ENCODE measurements at places on chromosomes 12 and 14. TPM values are rescaled to one million over a fixed set of nuclear protein-coding genes. Genes with fewer than 3 reads are reported as not detected.

GRCh38 chr12:28107679-28108078, 82.6 kb upstream of the CCDC91 start:
- no peak for DNase-seq

The KRT7 gene
- 1,411 TPM for total RNA-seq

GRCh38 chr12:116882742-116883141, 1.5 kb upstream of the HRK start:
- DNase-seq: peak; percentile 35

GRCh38 chr14:53032161-53032803, 81.4 kb upstream of the FERMT2 start:
- peak; percentile 72 for DNase-seq

The GDF3 gene
- not detected for total RNA-seq

The NPAS3 gene
- 0.48 TPM for total RNA-seq

DNA sequence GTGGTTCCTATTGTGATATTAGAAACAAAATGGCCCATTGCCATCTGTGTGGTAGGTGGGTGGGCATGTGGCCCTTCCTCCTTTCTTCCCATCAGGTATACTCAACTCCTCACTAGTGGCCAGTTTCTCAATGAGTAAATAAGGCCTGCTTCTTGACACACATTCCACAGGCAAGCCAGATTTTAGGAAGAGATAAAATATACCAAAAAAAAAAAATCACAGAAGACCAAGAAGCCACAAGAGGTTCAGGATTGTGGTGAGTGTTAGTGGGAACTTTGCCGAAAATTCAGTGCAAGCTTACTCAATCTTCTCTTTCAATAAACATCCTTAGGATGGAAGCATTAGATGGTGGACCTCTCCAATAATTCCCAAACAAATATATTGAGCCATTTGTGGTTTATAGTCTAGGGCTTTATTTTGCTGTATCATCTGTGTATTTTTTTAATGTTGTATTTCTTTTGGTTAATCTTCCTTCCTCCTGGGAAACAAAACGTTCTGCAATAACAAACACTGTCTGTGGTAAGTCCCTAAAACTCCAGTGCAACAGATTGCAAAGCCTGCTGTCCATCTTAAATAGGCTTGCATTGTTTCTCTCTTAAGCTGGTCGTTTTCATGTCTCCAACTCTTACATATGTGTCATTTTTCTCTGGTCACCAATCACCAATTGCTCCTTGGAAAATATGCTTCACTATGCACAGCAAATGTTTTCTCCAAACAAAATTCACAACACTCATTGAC, 289.9 kb upstream of the KITLG start:
- no peak for DNase-seq

GRCh38 chr14:98582276-98582675, 689.7 kb downstream of the BCL11B start:
- no peak for DNase-seq

Data from lung (tissue), 17 donors.